Right atrium auricular region (tissue), 2 donors: ENCODE measurements at places on chromosomes 2 and 18. TPM values are rescaled to one million over a fixed set of nuclear protein-coding genes. Genes with fewer than 3 reads are reported as not detected.

The OTX1 gene
- total RNA-seq: not detected

The WDR35 gene
- total RNA-seq: 4.1 TPM

The CHRND gene
- total RNA-seq: 0.19 TPM

The RPE gene
- 21.0 TPM for total RNA-seq

The ZAP70 gene
- 1.4 TPM for total RNA-seq

DNA sequence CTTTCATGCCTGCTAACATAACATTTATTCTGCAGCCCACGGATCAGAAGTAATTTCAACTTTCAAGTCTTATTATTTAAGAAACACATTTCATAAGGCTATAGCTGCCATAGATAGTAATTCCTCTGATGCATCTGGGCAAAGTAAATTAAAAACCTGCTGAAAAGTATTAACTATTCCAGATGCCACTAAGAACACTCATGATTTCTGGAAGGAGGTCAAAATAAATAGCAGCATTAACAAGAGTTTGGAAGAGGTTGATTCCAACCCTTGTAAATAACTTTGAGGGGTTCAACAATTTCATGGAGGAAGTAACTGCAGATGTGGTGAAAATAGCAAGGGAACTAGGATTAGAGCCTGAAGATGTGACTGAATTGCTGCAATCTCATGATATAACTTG is 77.6 kb downstream of the CCDC148 start:
- DNase-seq: no peak
- H3K27me3 ChIP-seq: no peaks in the 10 kb centered on the region

- no peaks in the 10 kb centered on the region for H3K36me3 ChIP-seq
- H3K4me1 ChIP-seq: no peaks in the 10 kb centered on the region
- no peak for DNase-seq
Observed at GRCh38 chr2:154740361-154740760, 41.9 kb downstream of the KCNJ3 start.

- no peaks in the 10 kb centered on the region for H3K4me1 ChIP-seq
- H3K27ac ChIP-seq: no peak overlapping the region
- DNase-seq: no peak
- H3K4me3 ChIP-seq: no peak overlapping the region
Observed at GRCh38 chr2:48069769-48070168, 163.5 kb upstream of the FBXO11 start.

DNA sequence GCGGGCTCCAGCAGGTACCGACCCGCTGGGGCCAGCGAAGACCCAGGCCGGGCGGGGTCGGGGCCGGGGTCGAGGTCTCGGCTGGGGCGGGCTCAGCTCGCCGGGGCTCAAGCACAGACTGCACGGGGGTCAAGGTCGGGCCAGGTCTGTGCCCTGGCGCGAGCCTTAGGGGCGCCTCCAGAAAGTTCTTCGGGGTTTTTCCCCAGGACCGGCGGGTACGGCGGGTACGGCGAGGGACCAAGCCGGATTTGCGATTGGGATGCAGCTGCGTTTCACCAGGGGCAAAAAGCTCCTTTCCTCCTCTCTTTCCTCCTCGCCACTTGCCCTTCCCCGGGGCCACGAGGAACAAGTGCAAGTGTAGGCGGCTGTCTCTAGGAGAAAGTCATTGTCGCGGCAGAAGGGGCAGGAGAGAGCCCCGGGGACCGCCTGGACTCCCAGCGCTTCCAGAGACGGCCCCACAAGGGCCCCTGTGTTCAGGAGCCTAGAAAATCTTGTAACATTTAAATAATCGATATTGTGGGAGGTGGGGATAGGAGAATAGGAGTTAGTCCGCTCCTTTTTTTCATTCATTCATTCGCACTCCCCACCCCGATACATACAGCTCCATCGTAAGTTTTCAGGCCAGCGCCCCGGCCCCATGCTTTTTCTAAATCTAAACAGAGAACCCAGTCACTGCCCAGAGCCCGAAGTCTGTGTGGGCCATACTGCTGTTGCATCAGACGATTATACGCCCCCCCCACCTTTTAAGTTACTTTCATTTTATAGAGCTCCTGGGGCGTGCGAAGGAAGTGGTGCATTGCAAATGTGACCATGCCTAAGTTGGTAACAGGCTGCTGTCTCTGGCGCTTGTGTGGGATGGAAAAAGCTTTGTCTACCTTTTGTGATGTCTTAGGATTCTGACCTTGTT is 679 bp downstream of the PMAIP1 start:
- no peaks in the 10 kb centered on the region for H3K27me3 ChIP-seq
- peak overlapping the region; percentile 62 for H3K27ac ChIP-seq
- DNase-seq: no peak
- no peaks in the 10 kb centered on the region for H3K36me3 ChIP-seq
- peak overlapping the region; percentile 44 for H3K4me3 ChIP-seq
- peaks cover 24% of the 10 kb centered on the region for H3K4me1 ChIP-seq

- no peak overlapping the region for H3K4me3 ChIP-seq
- H3K36me3 ChIP-seq: no peaks in the 10 kb centered on the region
- H3K27me3 ChIP-seq: no peaks in the 10 kb centered on the region
- H3K27ac ChIP-seq: no peak overlapping the region
- H3K4me1 ChIP-seq: no peaks in the 10 kb centered on the region
Observed at GRCh38 chr2:226934546-226935201, 98.8 kb downstream of the RHBDD1 start.

DNA sequence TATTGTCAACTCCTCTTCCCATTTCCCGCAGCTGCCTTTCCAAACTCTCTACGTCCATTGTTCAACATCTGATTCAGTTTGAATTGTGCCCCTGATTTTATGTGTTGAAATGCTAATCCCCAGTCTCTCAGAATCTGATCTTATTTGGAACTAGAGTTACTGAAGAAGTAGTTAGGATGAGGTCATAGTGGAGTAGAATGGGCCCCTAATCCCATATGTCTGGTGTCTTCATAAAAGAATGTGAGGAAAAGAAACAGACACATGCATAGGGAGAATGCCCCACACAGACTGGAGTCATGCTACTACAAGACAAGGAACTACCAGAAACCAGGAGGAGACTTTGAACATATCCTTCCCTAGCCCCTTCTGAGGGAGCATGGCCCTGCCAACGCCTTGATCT is 99.2 kb downstream of the LRP1B start:
- no peaks in the 10 kb centered on the region for H3K27me3 ChIP-seq
- DNase-seq: no peak
- H3K36me3 ChIP-seq: no peaks in the 10 kb centered on the region
- H3K4me1 ChIP-seq: no peaks in the 10 kb centered on the region
- H3K4me3 ChIP-seq: no peak overlapping the region

DNA sequence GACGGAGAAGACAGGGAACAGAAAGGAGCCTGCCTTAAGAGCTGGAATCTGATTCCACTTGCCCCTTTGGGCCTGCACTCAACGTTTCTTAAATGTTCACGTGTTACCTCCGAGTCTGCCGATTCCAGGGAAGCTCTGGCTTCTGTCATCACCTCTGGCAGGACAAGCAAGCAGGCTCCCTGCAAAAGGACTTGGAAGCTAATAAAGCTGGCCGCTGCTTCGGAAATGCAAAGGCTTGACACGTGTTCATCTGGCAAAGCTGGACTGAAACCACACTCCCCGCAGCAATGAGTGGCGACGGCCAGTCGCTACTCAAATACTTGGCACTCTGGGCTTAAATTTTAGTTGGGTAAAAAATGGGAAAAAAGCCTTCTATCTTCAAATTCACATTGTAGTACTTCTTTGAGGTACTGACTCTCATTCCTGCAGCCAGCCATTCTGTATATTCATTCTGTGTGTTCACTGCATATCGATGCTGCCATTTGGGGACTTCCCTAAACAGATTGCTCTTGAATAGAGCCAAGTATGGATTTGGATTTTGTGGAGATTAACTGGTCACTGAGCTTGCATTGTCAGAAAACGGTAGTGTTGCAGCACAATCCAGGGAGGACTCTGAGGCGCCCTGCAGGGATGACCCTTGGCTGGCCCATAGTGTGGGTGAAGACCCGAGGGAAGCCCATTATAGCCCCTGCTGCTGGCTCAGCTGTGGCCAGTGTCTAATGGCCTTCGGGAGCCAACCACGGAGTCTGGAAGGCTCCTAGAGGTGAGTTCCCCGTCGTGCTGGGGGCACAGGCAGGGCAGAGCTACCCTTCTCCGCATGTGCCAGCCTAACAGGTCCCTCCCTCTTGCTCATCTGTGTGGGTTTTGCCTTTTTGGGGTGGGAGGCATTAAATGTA is 231.5 kb downstream of the PRKCE start:
- no peak overlapping the region for H3K4me3 ChIP-seq
- peaks cover 63% of the 10 kb centered on the region for H3K4me1 ChIP-seq
- peak overlapping the region; percentile 29 for H3K27ac ChIP-seq
- H3K36me3 ChIP-seq: no peaks in the 10 kb centered on the region
- H3K27me3 ChIP-seq: no peaks in the 10 kb centered on the region
- DNase-seq: peak; percentile 71

GRCh38 chr2:111705711-111706336 is 178.2 kb downstream of the ANAPC1 start:
- H3K4me3 ChIP-seq: no peak overlapping the region
- DNase-seq: no peak
- no peak overlapping the region for H3K27ac ChIP-seq
- H3K4me1 ChIP-seq: no peaks in the 10 kb centered on the region
